ENCODE measurements at places on chromosomes 4 and X.

- DNase-seq = no peak
These were observed 20.8 kb downstream of the OR13H1 start for GRCh38 chrX:131564553-131565229.

DNA sequence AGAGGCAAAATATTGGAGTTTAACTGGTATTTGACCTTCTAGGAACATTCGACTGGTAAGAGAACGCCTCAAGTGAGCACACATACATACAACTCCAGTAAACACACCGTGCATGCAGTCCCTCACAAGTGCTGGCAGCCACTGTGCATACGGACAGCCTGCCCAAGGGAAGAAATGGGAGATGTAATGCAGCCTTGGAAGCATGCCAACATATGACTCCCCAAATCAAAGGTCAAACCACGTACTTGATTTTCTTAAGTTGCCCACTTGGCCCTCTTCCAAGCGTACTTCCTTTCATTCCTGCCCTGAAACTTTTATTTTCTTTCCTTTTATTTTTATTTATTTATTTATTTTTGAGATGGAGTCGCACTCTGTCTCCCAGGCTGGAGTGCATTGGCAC, 206.6 kb downstream of the SPRY1 start:
- DNase-seq = no peak

DNA sequence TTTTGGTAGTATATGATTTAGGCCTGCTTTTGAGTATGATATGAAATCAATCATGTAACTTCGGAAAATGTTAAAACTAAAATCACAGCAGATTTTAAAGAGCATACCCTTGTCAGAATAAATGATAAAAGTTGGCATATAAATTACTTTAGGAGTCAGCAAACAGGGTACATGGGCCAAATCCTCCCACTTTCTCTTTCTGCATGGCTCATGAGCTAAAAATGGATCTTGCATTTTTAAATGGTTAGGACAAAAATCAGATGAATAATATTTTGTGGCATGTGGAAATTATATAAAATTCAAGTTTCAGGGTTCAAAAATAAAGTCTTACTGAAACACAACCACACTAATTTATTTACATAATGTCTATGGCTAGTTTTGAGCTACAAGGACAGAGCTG, 214.9 kb downstream of the GASK1B start:
- DNase-seq = no peak

DNA sequence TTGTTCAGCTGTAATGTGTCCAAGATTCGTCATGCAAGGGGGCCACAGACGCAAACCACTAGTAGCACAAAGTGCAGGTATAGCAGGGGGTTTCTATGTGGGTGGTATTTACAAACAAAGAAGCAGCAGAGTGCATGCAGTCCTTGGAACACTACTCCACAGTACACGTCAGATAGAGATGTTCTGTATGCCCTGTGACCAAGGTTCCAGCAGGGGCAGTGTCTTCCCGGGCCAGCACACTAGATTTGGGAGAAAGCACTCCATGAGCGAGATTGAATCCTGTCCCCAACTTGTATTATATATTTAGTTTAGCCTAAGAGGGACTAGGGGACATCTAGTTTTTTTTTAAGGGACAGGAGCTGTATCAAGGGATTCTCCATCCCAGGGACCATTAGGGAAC, 54.4 kb upstream of the ESX1 start:
- DNase-seq = no peak

DNA sequence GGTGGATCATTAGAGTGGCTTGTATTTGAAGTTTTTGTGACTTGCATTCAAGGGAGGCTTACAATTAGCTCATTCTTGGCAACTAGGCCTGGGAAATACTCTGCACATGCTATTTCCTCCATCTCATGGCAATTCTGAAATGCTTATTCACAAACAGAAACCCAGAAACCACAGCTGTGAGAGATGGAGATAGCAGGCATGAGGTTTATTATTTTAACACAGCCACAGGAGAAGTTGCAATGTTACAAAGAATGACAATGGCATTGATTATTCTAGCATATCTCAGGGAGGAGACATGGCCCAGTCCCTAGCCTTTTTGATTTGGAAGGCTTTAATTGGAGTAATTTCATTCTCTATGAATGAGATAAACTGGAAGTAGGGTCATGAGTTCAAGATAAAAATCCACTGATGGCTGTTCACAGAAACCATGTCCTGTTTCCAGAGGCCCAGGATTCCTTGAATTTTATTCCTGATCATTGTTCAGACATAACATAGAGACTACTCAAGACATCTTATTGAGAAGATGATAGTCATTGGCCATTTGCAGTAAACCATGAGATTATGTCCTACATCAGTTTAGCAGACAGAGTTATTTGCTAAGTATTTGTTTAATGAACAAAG, 123.9 kb downstream of the MID1 start:
- no peak for DNase-seq

GRCh38 chr4:116872941-116873340, 212.4 kb downstream of the TRAM1L1 start:
- no peak for DNase-seq

DNA sequence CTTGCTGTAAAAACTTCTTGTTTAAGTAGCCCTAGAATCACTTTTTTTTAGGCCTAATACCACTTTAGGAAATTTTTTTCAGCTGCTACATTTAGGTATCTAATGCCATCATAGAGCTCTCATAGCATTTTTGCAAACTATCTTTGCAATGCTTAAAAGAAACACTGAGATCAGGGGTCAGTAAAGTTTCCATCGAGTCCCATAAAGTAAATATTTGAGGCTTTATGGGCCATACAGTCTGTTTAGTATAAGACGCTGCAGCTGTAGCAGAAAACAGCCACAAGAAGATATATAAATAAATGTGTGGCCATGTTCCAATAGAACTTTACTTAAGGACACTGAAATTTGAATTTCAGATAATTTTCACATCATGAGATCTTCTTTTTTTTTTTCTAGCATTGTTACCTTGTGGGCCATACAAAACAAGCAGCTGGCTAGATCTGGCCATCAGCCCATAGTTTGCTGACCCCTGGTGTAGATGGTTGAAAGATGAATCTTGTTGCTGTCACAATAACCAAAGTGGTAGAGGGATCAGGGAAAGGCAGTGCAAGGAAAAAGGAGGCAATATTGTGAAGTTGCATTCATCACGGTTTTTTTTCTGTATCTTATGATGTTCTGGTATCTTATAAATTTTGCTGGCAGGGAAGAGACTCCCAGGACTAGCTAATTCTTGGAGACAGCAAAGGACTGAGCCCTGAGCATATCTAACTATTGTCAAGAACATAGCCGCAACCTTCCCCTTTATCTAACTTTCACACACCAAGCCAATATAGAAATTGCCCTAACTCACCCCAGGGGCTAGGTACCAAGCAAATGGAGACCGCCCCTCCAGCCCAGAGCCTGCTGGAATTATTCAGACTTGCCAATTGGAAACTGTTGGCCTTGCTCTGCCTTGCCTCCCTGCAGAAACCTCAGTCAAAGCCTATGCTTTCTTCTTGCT, 46.6 kb downstream of the RASGEF1B start:
- no peak for DNase-seq

- no peak for DNase-seq
These were observed 167.4 kb downstream of the COL4A6 start for GRCh38 chrX:108270739-108271396.

GRCh38 chr4:173367946-173368345, 2.8 kb upstream of the SAP30 start:
- DNase-seq = no peak

DNA sequence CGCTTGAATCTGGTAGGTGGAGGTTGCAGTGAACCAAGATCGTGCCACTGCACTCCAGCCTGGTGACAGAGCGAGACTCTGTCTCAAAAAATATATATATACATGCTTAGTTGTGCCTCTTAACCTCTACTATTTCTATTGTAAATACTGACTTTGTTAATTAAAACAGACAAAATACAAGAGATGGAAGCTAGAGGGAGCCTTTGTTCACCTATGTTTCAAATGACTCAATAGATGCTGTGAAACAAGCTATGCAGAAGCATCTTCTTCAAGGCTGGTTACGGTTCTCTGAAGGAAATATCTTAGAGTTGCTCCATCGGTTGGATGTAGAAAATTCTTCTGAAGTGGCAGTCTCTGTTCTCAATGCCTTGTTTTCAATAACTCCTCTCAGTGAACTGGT, 6.2 kb downstream of the NCAPG start:
- no peak for DNase-seq

- no peak for DNase-seq
These were observed 1.6 kb downstream of the RP2 start for GRCh38 chrX:46838486-46838870.

GRCh38 chr4:45033676-45034419, 307.5 kb upstream of the GNPDA2 start:
- DNase-seq = no peak

DNA sequence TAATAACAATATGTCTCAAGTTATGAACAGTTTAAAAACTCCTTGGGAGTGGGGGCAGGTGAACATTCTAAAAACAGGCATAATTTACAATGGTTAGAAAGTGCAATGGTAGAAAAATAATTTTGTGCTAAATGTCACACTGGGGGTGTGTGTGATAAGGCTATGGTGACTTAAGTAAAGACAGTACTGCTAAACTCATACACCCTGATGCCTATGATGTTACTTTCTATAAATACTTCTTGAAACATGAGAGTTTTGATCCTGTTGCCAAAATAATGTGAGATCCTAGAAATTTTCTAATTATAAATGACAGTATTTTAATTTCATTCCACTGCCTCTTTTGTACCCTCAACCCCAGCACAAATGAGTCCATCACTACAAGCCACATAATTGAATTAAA, 144.2 kb downstream of the POLA1 start:
- DNase-seq = no peak

- no peak for DNase-seq
These were observed 640.8 kb downstream of the TRIML1 start for GRCh38 chr4:188780028-188780427.

- DNase-seq = no peak
These were observed 6.3 kb downstream of the AFP start for GRCh38 chr4:73442275-73442674.

DNA sequence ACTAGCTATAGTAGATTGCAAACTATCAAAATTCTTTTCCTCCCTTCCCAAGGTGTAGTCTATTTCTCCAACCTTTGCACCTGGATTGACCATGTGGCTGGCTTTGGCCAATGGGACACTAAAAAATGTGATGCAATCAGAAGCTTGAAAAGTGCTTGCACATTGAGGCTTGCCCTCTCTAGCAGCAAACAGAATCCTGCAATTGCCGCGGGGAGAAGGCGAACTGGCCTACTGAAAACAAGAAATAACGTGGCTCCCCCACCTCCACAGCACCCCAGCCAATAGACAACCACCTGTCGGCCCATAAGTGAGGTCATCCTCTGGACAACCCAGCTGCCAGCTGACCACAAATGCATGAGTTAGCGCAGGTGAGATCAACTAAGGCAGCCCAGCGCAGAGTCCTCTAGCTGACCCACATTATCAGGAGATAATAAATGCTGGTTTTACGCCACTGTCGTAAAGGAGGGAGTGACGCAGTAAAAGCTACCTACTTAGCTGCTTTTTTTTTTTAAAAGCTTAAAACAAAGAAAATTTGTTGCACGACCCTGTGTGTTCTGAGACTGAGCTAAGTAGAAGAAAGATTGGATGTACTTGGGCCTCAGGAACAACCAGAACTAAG, 95.2 kb downstream of the GK start:
- no peak for DNase-seq

- DNase-seq = no peak
These were observed at the start of gene GLOD5 for GRCh38 chrX:48761674-48762471. Gene GLOD5, plus strand, starts transcription at chrX:48761747. Its CDS starts 44 bp downstream, at chrX:48761791.

DNA sequence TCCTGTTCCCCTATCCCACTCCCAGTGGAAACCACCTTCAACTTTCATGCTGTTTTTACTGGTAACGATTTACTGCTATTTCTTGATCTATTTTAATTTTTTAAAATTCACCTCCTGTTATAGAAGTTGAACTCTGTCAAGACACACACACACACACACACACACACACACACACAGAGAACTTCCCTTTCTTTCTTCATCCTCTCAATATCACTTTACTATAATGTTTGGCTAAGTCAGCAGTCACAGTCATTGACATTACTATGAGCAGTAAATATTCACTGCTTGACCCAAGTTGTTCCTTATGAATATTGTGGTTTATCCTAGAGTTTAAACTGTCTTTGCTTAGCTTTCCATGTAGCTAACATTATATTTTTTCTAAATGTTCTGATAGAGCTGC, 24.0 kb upstream of the SGMS2 start:
- no peak for DNase-seq

GRCh38 chrX:22097012-22097694, 65.0 kb downstream of the PHEX start:
- DNase-seq = no peak

GRCh38 chr4:40331961-40332360, 3.2 kb upstream of the CHRNA9 start:
- DNase-seq = no peak

DNA sequence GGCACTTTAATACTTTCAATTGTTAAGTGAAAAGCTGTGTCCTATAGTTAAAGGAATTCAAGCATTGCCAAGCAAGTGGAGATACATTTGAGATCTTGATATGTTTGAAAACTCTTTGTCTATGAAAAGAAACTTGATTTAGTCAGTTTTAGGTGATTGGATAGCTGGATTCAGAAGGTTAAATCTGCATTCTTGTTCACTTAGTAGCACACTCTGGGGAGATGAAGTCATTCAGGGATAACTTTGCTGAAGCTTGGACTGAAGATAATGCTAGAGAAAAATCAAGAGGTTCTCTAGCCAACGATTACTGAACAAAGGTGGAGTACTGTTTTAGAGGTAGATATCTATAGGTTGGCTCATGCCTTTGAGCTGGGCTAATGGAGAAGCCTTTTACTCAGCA, 90.6 kb downstream of the DCAF8L2 start:
- DNase-seq = no peak

DNA sequence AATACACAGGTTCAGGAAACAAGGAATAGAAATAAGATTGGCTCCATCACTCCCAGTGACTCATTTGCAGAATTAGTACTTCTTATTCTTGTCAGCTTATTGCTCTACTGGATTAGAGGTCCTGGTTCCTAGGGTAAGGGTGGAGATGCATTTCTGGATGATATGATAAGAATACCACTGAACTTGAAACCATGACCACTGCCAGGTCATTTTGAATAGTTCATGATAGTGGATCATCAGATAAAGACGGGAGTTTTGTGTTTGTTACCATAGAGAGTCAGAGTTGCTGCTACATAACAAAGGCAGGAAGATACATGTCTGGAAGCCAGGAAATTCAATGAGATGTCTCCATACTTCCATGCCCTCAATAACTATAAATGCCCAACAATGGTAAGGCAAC, 109.2 kb upstream of the FAT1 start:
- no peak for DNase-seq

- no peak for DNase-seq
These were observed 1.6 kb upstream of the PDGFRA start for GRCh38 chr4:54227256-54228055.

All from stimulated activated CD4-positive, alpha-beta T cell treated with anti-CD3 and anti-CD28 coated beads, TNF-alpha, amount 100 ng/mL, for 24 hours (primary cell).